ENCODE measurements at places on chromosomes 2 and 18. TPM values are rescaled to one million over a fixed set of nuclear protein-coding genes. Genes with fewer than 3 reads are reported as not detected.
A peak's percentile ranks its signal among the peaks of the same experiment; 100 is the strongest.

- H3K36me3 ChIP-seq = no peaks in the 10 kb centered on the region
- no peak overlapping the region for H3K4me3 ChIP-seq
- H3K27ac ChIP-seq = no peak overlapping the region
- no peaks in the 10 kb centered on the region for H3K4me1 ChIP-seq
- no peak for DNase-seq
- H3K27me3 ChIP-seq = no peaks in the 10 kb centered on the region
These were observed 649.1 kb downstream of the NYAP2 start for GRCh38 chr2:226048611-226049010.

DNA sequence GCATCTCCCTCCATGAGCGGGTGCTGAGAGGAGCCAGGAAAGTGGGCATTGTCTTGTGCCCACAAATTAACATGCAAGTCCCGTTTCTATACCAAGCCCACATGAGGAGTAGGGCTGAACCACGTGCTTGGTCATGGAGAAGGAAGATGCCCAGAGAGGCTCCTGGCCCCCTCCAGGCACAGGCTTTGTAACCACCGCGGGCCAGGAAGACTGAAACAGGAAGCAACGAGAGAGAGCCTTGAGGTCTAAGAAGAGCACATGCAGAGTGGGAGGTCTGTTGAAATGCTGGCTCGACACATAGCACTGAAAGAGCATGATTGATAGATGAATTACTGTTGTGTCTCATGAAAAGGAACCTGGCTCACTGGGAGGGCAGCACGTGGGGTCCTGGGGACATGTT lies 36.3 kb downstream of the VWA3B start:
- no peaks in the 10 kb centered on the region for H3K27me3 ChIP-seq
- no peaks in the 10 kb centered on the region for H3K36me3 ChIP-seq
- no peak overlapping the region for H3K4me3 ChIP-seq
- peaks cover 8% of the 10 kb centered on the region for H3K4me1 ChIP-seq
- DNase-seq = no peak

- no peak overlapping the region for H3K4me3 ChIP-seq
- no peaks in the 10 kb centered on the region for H3K4me1 ChIP-seq
- no peaks in the 10 kb centered on the region for H3K27me3 ChIP-seq
- peaks cover 13% of the 10 kb centered on the region for H3K36me3 ChIP-seq
- no peak overlapping the region for H3K27ac ChIP-seq
- no peak for DNase-seq
These were observed 111.5 kb upstream of the LDLRAD4 start for GRCh38 chr18:13107074-13107473.

DNA sequence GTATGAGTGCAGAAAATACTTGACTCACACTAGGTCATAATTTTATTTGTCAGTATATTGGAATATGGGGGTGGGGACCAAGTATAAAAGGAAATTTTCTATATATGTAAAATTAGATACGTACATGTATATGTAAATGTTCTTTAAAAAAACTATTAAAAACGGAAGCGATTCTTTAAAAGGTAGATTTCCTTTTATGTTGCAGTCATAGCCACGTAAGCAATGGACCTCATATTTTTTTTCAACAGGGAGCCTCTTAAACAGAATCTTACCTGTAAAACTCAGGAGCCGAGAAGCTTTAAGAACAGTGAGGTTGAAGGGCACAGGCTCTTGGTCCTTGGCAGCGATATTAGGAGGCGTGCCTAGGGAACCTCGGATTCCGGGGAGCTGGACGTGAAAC lies 3.3 kb downstream of the RHBDD1 start:
- peaks cover 28% of the 10 kb centered on the region for H3K4me1 ChIP-seq
- DNase-seq = no peak
- no peaks in the 10 kb centered on the region for H3K27me3 ChIP-seq
- H3K4me3 ChIP-seq = no peak overlapping the region
- H3K36me3 ChIP-seq = no peaks in the 10 kb centered on the region

DNA sequence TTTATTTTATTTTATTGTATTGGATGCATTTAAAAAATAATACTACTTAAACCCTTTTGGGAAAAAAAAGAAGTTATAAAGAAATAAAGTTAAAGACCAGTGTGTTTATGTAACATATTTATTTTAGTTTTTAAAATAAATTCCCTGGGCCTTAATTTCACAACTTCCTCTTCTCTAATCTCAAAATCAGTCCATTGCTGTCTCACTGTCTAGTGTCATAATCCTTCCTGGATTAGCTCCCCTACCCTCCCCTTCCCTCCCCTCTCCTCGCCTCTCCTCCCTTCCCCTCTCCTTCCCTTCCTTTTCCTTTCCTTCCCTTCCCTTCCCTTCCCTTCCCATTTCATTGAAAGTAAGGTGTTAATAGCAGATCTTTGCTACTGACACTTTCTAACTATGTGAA lies 40.3 kb upstream of the ZEB2 start:
- DNase-seq = no peak
- no peaks in the 10 kb centered on the region for H3K4me1 ChIP-seq
- no peak overlapping the region for H3K27ac ChIP-seq
- H3K27me3 ChIP-seq = no peaks in the 10 kb centered on the region
- no peaks in the 10 kb centered on the region for H3K36me3 ChIP-seq

- H3K4me3 ChIP-seq = no peak overlapping the region
- DNase-seq = no peak
- H3K4me1 ChIP-seq = no peaks in the 10 kb centered on the region
- no peak overlapping the region for H3K27ac ChIP-seq
These were observed 172.5 kb upstream of the RAB6C start for GRCh38 chr2:129806990-129807389.

DNA sequence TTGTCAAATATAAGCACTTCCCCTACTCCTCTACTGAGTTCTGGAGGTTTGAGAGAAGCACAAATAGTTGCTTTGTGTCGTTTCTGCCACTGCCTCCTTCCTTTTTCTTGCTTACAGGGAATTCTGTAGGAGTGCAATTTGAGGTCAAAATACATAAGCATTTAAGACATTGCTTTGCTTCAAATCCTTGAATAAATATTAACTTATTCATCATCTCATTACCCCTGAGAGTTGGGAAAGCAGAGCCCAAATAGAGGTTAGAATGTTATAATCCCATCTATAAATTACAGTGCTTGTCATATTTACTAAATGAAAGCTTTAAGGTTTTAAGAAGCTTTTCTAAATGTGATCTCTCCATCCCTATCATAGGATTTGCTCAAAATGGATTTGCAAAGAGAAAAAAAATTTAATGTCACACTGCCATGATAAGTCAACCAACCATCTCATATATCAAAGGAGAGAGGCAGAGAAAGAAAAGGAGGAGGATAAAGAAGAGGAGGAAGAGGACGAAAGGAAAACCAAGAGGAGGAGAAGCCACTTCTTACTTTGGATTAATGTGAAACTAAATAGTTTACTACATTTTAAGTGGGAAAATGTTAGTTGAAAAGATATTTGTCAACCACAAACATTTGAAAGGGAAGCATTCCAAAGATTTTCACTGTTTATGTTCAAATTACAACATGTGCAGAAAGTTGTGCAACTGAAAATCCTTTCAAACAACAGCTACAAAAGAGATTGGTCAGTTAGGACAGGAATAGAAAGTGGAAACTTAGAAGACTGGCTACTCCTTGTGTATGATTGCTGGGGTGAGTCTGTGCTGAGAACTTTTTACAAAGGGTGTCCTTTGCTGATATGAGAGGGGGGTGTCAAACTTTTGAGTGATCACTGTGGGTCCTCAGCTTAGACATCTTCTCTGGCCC lies 277.3 kb upstream of the FN1 start:
- H3K4me3 ChIP-seq = no peak overlapping the region
- no peaks in the 10 kb centered on the region for H3K36me3 ChIP-seq
- peaks cover 42% of the 10 kb centered on the region for H3K4me1 ChIP-seq
- H3K27ac ChIP-seq = peak overlapping the region; percentile 76
- no peaks in the 10 kb centered on the region for H3K27me3 ChIP-seq

GRCh38 chr2:226140594-226140993 lies 659.0 kb downstream of the IRS1 start:
- H3K27ac ChIP-seq = no peak overlapping the region
- no peak overlapping the region for H3K4me3 ChIP-seq
- H3K4me1 ChIP-seq = no peaks in the 10 kb centered on the region

- H3K27me3 ChIP-seq = no peaks in the 10 kb centered on the region
- H3K4me1 ChIP-seq = no peaks in the 10 kb centered on the region
- no peak overlapping the region for H3K27ac ChIP-seq
These were observed 128.9 kb upstream of the OTOS start for GRCh38 chr2:240269380-240269779.

- DNase-seq = no peak
- H3K4me3 ChIP-seq = no peak overlapping the region
- peaks cover 17% of the 10 kb centered on the region for H3K4me1 ChIP-seq
These were observed 24.6 kb downstream of the ARL6IP6 start for GRCh38 chr2:152743002-152743401.

DNA sequence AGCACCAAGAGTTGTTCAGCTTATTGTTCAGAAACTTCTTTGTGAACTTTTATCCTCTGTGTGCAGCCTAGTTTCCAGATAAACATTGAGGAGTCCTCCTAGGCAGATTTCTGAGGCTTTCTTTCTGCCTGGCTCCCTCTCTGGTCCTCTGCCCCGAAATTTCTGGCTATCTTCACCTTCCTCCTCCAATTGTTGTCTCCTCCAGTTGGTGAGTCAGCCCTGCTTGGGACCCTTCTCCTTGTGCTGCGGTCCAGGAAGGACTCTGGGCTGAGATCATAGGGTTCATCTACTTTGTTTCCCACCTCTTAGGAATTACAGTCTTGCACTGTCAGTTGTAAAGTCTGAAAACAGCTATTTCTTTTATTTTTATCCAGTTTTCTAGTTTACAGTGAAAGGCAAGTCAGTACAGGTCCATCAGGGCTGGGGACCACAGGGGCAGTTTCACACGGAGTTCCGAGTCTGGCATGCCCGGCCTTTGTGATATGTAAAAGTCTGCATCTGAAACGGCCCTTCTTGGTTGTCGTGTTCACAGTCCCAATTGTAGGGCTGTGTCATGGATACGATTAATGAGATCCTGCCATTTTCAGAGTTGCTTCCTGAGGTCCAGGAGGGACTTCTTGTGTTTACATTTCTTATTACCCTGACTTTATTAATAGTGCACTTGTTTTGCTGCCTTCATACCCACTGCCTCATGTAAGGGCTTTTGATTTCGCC lies 100.8 kb downstream of the SMC6 start:
- no peak for DNase-seq
- H3K4me3 ChIP-seq = no peak overlapping the region
- H3K27ac ChIP-seq = no peak overlapping the region
- no peaks in the 10 kb centered on the region for H3K4me1 ChIP-seq
- H3K27me3 ChIP-seq = no peaks in the 10 kb centered on the region
- H3K36me3 ChIP-seq = no peaks in the 10 kb centered on the region

DNA sequence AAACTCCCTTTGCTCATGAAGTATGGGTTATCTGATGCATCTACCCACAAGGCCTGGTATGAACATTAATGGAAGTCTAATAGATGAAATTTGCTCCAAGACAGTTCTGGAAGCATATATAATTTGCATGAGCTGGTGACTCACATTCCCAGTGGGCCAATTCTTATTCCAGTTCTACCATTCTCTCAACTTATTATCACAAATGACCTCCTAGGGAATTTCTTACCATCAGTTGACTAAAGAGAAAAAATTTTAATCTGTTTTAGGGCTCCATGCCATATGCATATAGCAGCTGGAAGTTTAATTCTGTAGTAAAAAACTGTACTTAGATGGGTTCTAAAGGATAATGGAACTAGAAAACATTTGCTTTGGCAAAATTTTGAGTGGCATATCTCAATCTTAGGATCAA lies 165.2 kb upstream of the COL3A1 start:
- H3K4me3 ChIP-seq = no peak overlapping the region
- no peak overlapping the region for H3K27ac ChIP-seq
- peaks cover 13% of the 10 kb centered on the region for H3K4me1 ChIP-seq
- no peaks in the 10 kb centered on the region for H3K27me3 ChIP-seq
- no peak for DNase-seq
- H3K36me3 ChIP-seq = no peaks in the 10 kb centered on the region

DNA sequence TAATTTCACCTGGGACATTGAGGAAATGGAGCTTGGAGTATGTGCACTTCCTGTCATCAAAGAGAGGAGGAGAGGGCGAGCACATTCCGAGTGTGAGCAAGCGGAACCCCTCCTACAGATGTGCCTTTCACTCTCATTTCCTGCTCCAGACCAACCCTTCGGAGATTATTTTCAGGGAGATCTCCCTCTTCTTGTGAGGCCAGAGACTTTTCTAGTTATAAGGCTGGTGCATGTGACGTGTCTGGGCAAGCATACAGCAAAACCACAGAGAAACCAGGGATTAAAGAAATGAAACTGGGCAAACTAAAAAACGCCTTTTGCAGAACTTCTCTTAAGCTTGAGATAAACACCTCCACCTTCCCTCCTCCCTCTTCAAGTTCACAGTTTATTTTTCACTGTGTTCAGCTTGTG lies 409.2 kb upstream of the TCF4 start:
- no peak for DNase-seq
- H3K27me3 ChIP-seq = no peaks in the 10 kb centered on the region
- H3K4me3 ChIP-seq = no peak overlapping the region
- no peaks in the 10 kb centered on the region for H3K36me3 ChIP-seq

DNA sequence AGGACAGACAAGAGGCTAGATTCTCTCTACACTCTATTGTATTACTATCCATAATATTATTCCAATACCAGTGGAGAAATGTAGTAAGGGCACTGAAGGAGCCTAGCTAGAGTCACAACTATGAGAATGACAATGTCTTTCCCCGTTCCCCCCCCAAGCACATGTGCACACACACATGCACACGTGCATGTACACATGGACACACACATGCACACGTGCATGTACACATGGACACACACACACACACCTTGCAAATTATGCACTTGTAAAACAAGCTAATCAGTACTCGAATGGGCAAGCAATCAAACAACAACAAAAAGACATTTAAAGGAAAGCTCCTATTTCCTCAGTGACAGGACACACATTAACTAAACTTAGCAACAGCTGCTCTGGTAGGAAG lies 65.2 kb downstream of the INSIG2 start:
- H3K4me1 ChIP-seq = no peaks in the 10 kb centered on the region
- H3K4me3 ChIP-seq = no peak overlapping the region
- DNase-seq = no peak
- no peaks in the 10 kb centered on the region for H3K36me3 ChIP-seq

DNA sequence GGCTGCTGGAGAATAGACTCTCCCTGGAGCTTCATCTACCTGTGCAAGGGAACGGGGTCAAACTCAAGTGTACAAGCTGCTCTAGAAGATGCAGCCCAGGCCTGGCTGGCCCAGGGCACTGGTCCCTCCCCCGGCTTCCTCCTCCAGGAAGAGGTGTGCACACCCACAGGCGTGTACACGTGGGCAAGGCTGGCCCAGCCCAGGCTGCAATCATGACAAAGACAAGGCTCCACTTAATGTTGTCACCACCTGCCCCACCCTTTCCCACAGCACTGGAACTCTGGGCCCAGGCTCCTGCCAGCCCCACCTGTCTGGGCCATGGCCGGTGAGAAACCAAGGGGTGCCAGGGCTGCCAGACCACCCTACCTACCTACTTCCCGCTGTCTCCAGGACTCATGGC lies 29.6 kb upstream of the ALPP start:
- DNase-seq = peak; percentile 44
- no peak overlapping the region for H3K27ac ChIP-seq
- peaks cover 19% of the 10 kb centered on the region for H3K4me1 ChIP-seq
- H3K36me3 ChIP-seq = no peaks in the 10 kb centered on the region
- H3K4me3 ChIP-seq = no peak overlapping the region

GRCh38 chr2:45448217-45448616 lies 162.8 kb downstream of the SRBD1 start:
- no peaks in the 10 kb centered on the region for H3K27me3 ChIP-seq
- no peak overlapping the region for H3K4me3 ChIP-seq
- H3K4me1 ChIP-seq = no peaks in the 10 kb centered on the region
- no peak for DNase-seq
- H3K27ac ChIP-seq = no peak overlapping the region

Gene PRKAG3
- not detected for polyA plus RNA-seq

Gene ANKRD12
- 7.2 TPM for polyA plus RNA-seq

Gene ZNF638
- polyA plus RNA-seq = 69.8 TPM

Gene TCF7L1
- polyA plus RNA-seq = 4.8 TPM

Gene SMYD1
- under 0.01 TPM for polyA plus RNA-seq

Gene CCDC74B
- polyA plus RNA-seq = 0.60 TPM

Gene CYRIA
- polyA plus RNA-seq = 3.0 TPM

Gene MC4R
- not detected for polyA plus RNA-seq

Gene ANKRD62
- polyA plus RNA-seq = not detected

Gene POTEI
- 0.03 TPM for polyA plus RNA-seq

Gene EMILIN1
- 4.8 TPM for polyA plus RNA-seq

All from sigmoid colon (tissue), 7 donors.